Activated T-helper 1 cell treated with anti-CD3 and anti-CD28 coated beads, Interleukin-12 subunit alpha, Interleukin-12 subunit beta, Interleukin-2, Interleukin-4 antibody, amounts not matched to agents 30 ng/mL and 10 ng/mL and 1 ng/mL, durations not matched to agents 14 hours and 24 hours and 36 hours (primary cell): ENCODE measurements at places on chromosomes 4 and X.

DNA sequence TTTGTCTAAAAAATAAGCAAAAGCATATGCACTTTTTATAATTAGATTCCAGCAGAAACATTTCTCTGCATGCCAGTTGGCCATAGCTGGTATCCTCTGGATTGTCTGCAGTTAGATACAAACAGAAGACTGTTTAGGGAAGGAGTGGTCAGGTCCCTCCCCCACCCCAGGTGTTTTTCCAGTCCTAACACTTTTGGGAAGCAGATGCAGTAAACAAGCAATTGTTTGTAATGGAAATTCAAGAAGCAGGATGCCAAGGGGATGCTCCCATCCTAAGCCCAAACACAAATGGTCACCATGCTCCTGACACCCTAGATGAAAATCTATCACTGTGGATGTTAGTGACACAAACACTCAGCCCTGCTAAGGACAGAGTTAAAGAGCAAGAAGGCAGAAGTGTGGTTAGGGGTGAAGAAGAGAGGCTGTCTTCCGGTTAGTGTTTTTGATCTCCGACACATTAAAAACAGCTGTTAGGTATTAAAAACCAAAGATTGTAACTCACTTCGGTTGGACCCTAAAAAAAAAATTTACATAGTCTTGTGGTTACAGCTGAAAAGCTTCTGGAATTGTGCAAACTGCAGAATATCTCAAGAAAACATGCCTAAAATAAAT, 7.9 kb downstream of the LEF1 start:
- no peaks in the 10 kb centered on the region for H3K27me3 ChIP-seq
- H3K4me3 ChIP-seq = peak overlapping the region; percentile 84
- peaks cover 55% of the 10 kb centered on the region for H3K36me3 ChIP-seq
- H3K27ac ChIP-seq = peak overlapping the region; percentile 72
- no peak for DNase-seq
- H3K4me1 ChIP-seq = peaks cover 94% of the 10 kb centered on the region

GRCh38 chr4:66059556-66059955, 389.3 kb upstream of the EPHA5 start:
- no peaks in the 10 kb centered on the region for H3K4me1 ChIP-seq
- no peaks in the 10 kb centered on the region for H3K36me3 ChIP-seq
- H3K27me3 ChIP-seq = no peaks in the 10 kb centered on the region
- H3K27ac ChIP-seq = no peak overlapping the region

DNA sequence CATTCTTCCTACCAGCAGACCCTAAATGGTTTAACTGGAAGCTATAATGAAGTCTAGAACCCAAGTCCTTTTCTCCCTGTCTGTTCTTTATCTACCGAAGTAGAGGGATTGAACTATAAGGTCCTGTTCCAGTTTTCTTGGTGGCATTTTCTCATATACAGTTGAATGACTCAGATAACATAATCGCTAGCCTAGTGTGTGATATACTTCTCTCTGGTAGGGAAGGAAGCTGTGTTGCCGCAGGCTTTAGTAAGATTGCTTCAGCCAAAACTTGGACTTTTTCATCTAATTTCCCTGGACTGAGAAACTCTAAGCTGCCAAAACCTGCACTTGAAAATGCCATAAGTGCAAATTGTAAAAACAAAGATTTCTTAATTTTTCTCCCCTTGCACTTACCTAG, 123.4 kb downstream of the NWD2 start:
- H3K4me3 ChIP-seq = no peak overlapping the region
- peaks cover 9% of the 10 kb centered on the region for H3K27me3 ChIP-seq
- H3K36me3 ChIP-seq = no peaks in the 10 kb centered on the region
- no peak overlapping the region for H3K27ac ChIP-seq

DNA sequence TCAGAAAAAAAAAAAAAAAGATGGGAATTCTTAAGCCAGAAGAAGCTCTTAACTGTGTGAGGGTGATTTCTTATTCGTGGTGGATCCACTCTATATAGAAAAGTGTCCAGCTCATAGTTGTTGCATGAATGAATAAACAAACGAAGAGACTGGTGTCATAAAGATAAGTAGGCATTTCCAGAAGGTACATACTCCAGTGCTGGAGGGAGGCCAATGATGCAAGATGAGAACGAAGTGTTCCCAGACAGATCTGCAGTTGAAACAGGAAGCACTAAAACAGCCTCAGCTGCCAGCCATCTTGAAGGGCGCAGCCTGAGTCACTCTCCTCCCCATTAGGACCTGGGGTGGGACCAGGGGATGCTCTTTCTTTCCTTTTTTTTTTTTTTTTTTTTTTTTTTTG, 47.4 kb upstream of the HOPX start:
- no peaks in the 10 kb centered on the region for H3K36me3 ChIP-seq
- peaks cover 6% of the 10 kb centered on the region for H3K4me1 ChIP-seq
- DNase-seq = no peak
- no peak overlapping the region for H3K27ac ChIP-seq
